ENCODE measurements at places on chromosomes 7 and 10. TPM values are rescaled to one million over a fixed set of nuclear protein-coding genes. Genes with fewer than 3 reads are reported as not detected.

The RASSF4 gene
- 74.0 TPM for polyA plus RNA-seq

The LMOD2 gene
- not detected for polyA plus RNA-seq

The PBLD gene
- 8.3 TPM for polyA plus RNA-seq

The CDH23 gene
- polyA plus RNA-seq: 21.1 TPM

The GPR26 gene
- polyA plus RNA-seq: under 0.01 TPM
